Stimulated activated CD8-positive, alpha-beta memory T cell treated with anti-CD3 and anti-CD28 coated beads, Interleukin-15, amount 100 ng/mL, for 1 hour (primary cell): ENCODE measurements at places on chromosomes 11 and 22.

GRCh38 chr22:42270176-42270509 is 310 bp downstream of the TCF20 start:
- no peak for DNase-seq

DNA sequence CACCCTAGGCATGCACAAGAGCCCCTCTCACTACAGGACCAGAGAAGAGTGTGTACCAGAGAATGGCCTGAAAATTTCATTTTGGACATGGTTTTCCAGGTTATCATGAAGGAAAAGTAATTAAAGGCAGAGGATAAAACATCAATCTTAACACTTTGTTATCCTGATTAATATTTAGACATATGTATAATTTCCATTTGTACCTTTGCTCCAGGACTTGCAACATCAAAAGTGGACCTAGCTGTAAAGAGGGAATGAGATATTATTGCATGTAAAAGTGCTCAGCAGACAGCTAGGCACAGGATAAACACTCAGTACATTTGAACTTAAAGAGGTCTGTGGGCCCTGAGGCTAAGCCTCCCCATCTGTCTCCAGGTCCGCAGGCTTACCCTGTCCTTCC is 2.0 kb upstream of the SCN4B start:
- DNase-seq: no peak

- no peak for DNase-seq
Observed at GRCh38 chr22:23446796-23447350, 133.2 kb downstream of the IGLL1 start.

DNA sequence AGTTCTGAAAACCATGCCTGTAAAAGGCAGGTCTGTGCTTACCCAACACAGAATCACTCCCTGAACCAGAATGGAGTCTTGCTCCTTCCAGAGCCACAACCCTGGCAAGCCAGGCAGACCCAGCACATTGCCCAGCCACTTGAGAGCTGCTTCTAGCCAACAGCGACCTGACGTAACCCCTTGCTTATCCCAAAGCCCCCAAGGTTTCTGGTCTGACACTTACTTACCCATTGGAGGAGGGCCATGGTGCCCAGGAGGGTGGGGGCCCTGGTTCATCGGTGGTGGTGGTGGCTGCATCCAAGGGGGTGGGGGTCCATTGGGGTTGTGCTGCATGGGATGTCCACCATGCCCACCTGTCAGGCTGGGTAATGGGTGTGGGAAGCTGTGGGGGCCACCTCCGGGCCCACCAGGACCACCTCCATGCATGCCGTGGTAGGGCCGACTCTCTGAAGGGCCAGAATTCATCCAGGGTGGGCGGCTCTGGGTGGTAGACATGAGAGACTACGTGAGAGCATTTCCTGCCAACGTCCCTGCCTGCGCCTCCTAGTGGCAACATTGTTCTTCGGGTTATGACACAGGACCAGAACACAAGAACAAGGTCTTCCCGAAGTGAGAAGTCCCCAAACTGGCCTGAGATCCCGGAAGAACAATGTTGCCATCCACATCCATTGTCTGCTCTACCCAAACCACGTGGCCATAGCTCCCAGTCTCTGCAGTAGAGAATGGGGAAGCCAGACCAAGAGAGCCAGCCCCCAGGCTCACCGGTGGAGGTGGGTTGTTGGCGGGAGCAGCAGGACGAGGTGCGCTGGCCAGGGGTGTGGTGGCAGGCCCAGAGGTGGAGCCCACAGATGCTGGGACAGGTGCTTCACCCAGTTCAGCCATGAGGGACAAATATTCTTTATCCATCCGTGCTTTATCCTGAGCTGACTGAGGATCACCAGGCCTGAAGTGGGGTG is 7.8 kb upstream of the PYGM start:
- DNase-seq: peak; percentile 74

GRCh38 chr11:965206-965775 is 39.6 kb downstream of the AP2A2 start:
- DNase-seq: no peak

DNA sequence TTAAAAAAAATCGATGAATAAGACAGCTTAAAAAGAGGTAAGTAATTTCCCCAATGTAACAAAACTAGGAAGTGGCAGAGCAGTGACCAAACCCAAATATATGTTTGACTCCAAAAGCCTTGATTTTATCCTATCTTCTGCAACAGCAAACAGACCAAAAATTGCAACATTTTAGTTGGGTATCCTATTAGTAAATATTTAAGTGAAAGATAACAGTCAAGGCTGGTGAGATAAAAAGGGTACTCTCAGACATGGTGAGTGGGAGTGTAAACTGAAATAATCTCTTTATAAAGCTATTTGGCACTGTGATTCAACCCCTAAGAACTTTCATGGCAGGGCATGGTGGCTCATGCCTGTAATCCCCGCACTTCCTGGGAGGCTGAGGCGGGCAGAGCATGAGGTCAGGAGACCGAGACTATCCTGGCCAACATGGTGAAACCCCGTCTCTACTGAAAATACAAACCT is 1.9 kb upstream of the RDX start:
- DNase-seq: no peak

GRCh38 chr11:75311858-75312288 is 39.6 kb downstream of the ARRB1 start:
- DNase-seq: no peak

DNA sequence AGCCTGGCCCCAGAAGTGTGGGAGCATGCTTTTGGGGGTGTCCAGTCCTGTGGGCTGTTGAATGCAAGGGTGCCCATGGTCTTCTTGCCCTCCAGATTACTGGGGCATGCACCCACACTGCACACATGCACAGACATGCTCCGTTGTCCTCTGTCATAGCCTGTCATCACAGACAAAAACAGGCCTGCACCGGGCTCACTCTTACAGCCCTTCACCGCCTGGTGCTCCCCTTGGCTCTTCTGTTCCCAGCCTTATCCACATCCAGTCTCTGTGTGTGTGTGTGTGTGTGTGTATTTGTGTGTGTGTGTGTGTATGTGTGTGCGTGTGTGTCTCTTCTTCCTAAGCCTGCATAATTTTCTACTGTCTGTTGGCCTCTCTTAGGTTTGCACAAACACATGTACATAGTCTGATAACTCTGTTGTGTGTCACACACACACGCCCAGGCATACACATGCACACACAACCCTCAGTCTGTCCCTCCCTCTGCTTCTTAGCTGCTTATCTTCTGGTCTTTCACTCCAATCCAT is 23.4 kb upstream of the NECTIN1 start:
- DNase-seq: no peak

DNA sequence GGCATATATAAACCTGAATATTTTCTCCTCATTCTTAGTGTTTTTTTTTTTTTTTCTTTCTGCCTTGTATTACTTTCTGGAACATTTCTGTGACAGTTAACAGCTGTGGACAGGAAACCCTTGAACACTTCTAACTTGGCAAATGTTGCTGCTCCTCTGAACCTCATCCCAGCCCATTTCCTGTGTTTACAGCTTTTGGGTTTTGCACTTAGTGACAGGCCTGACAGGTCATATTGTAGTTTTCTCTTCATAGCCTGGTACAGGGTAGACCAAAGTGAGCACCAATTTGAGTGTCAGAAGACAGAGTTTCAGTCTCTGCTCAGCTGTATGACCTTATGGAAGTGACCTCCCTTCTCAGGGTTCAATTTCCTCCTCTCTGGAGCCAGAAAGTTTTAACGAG is 91.6 kb downstream of the STIM1 start:
- DNase-seq: peak; percentile 11

GRCh38 chr11:1337647-1338007 is 28.2 kb upstream of the TOLLIP start:
- DNase-seq: no peak

DNA sequence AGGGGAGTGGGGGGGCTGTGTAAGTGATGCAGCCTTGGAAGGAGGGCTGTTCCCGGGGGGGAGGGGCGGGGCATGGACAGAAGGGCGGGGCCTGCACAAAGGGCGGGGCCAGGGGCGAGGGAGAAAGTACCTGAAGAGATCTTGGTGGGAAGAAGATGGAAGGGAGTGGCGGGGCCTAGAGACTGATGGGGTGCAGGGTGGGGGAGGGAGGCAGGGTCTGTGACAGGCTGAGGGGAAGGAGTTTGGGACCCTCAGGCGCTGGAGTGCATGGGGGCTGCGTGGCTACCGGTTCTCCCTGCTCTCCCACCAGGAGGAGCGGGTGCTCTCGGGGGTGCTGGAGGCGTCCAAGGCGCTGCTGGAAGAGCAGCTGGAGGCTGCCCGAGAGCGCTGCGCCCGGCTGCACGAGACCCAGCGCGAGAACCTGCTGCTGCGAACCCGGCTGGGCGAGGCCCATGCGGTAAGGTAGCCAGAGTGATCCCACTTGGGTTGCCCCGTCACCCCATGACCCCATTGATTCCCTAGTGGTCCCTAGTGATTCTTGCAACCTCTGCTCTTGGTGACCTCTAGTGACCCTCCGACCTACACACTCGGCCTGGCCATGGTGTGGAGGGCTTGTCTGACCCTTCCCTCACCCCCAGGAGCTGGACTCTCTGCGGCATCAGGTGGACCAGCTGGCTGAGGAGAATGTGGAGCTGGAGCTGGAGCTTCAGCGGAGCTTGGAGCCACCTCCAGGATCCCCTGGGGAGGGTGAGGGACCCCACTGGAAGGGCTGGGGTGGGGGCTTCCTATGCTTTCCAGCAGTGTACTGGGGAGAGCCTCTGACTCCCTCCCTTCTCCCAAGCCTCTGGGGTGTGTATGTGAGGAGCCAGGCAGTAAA is 3.1 kb downstream of the CCDC88B start:
- no peak for DNase-seq

DNA sequence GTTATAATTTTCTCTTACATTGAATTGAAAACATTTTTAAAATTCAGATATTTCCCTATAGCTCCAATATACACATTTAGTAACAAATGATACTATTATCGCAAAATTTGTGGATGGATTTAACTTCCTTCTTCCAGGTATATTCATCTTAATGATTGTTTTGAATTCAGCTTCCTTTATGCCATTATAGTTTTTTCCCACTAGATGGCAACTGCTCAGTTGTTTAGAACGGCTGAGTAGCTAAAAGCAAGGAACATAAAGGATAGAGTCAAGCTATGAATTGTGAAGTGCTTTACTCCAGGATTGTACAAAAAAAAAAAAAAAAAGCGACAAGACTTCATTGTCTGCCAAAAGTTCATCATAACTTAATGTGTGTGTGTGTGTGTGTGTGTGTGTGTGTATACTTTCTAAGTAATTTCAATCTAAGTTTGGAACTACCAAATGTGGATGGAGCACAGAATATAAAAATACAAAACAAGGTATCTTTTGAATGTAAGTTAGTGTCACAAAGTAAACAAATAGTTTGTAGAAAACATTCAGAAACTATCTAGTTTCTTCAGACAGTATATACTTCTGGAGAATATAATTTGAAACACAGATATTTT is 846.4 kb downstream of the DLG2 start:
- no peak for DNase-seq

- no peak for DNase-seq
Observed at GRCh38 chr22:40070701-40071100, 75.9 kb downstream of the FAM83F start.

- no peak for DNase-seq
Observed at GRCh38 chr11:16857186-16857585, 118.7 kb downstream of the C11orf58 start.

DNA sequence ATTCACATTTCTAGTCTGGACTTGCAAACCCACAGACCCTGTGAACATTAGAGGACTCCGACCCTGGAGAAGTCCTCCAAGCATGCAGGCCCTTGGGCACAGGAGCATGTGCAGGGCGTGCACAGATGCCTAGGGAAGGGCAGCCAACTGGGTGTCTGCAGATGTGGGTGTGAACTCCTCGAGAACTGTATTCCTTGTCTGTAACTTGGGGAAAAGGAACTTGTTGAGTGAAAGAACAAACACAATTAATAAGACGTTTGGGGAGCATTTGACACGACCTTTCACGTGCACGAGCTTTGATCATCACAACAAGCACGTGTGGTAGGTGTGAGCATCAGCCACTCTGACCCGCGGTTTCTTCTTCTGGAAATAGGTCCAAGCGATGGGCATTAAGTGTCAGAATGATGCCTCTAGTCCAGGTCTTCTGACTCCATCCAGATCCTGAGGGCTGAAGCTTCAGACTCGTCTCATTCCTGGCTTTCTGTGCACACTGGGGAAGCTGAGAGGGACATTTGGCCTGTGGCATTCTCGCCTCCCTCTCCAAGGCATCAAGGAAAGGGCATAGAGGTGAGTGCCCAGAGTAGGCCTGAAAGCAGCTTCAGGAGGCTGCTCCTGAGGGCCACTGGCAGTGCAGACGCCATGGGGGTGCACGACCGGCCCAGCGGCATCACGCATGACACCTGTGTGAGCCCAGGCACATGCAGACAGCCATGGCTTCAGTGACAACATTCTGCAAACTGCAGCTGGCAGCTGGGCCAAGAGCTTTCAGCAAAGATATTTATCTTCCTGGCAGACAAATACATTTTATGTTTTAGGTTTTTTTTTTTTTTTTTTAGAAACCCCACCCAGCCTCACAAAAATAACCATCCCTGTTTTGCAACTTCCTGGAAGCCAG is 32.5 kb downstream of the ALX4 start:
- DNase-seq: no peak

GRCh38 chr22:17086296-17086695 is 1.5 kb downstream of the IL17RA start:
- no peak for DNase-seq

DNA sequence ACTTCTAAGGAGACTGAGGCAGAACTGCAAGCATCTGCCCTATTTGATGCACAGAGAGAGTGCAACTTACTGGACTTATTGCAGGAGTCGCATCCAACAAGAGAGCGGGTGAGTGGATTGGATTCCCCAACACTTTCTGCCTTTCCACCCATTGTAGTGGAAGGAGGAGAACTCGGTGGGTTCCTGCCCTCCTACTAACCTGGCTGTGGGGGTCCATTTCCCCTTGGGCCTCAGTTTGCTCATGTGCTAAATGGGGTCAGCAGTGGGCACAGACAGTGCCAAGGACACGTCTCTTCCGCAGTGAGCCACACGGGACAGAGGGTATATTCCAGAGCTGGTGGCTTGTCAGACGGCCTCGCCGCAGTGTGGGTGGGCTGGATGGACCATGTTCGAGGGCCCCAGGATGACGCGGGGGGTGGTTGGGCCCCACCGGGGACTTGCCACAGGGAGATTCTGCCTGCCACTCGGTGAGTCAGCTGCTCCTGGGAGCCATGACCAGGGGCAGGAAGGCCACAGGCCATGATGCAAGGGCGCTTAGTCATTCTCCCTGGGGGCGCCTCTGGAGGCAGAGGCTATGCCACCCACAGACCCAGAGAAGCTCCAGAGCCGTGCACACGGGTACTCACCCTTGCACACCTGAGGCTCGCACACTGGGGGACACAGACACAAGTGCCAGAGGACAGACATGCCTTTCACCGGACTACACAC is 8.2 kb downstream of the ALX4 start:
- DNase-seq: no peak

DNA sequence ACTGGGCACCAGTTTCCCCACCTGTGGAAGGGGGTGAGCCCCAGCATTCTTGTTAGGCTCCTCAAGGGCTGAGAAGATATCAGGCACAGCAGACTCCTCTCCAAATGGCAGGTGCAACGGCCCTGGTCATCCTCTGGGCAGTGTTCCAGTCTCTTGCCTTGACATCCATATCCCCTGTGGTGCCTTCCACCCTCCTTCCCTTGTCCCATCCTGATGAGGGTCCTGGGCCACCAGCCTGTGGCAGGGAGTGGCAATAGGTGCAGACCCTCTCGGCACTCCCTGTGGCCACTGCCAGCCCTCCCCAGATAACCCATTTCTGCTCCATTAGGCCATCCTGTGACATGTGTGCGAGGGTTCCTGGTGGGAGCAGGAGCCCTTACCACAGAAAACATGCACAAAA is 78.8 kb upstream of the NECTIN1 start:
- DNase-seq: no peak
